ENCODE measurements at places on chromosomes 13 and 19.

DNA sequence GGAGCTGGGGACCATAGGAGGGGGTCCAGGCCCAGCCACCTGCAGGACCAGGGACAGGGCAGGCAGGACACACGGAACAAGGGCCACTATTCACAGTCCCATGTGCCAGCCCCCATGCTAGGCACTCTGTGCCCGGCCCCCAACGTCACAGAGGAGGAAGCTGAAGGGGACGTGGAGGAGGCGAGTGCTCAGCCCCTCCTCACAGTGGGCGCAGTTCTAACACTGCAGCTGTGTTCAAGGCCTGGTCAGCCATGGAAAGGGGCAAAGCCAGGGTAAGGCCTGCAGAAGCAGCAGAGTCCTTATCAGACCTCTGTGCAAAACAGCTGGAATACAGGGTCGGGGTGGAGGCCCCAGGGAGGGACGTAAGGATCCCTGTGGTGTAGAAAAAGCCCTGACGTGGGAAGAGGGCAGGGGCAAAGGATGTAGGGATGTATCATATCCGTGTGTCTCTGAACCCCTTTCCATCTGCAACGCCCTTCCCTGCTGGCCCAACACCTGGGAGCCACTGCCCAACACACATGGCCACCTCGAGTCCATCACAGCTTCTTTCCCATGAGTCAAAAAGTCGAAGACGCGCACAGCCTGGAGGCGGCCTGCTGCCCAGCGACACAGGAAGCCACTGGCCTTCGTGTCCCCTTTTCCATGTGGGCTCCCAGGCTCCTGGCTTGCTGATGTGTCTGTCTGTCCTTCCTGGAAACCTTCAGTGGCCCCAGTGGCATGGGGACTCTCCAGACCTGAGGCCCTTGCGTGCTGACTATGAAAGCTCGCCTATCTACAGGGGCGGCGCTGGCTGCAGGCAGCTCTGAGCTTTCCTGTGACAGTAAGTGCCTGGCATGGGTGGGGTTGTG, 28.0 kb downstream of the SH3GL1 start:
- no peak for DNase-seq

DNA sequence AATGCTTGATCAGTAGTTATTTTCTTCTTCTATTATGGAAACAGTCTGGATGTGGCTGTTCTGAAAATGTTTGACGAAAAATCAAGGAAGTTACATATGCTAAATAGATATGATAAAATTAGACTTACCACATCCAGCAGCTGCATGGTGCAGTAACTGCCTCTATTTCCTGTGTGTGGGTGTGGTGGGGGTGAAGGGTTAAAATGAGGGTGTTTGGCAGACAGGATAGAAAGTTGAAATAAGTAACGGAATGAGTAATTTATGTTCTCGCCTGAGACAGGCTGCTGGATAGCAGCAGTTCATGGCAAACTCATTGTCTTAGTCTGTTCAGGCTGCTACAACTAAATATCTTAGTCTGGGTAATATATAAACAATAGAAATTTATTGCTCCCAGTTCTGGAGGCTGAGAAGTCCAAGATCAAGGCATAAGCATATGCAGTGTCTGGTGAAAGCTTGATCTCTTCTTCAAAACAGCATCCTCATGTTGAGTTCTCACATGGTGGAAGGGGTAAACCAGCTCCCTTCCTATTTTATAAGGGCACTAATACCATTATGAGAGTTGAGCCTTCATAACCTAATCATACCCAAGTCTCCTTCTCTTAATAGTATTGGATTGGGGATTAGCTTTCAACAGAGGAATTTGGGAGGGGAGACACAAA, 1248.9 kb downstream of the SLITRK5 start:
- DNase-seq: no peak

DNA sequence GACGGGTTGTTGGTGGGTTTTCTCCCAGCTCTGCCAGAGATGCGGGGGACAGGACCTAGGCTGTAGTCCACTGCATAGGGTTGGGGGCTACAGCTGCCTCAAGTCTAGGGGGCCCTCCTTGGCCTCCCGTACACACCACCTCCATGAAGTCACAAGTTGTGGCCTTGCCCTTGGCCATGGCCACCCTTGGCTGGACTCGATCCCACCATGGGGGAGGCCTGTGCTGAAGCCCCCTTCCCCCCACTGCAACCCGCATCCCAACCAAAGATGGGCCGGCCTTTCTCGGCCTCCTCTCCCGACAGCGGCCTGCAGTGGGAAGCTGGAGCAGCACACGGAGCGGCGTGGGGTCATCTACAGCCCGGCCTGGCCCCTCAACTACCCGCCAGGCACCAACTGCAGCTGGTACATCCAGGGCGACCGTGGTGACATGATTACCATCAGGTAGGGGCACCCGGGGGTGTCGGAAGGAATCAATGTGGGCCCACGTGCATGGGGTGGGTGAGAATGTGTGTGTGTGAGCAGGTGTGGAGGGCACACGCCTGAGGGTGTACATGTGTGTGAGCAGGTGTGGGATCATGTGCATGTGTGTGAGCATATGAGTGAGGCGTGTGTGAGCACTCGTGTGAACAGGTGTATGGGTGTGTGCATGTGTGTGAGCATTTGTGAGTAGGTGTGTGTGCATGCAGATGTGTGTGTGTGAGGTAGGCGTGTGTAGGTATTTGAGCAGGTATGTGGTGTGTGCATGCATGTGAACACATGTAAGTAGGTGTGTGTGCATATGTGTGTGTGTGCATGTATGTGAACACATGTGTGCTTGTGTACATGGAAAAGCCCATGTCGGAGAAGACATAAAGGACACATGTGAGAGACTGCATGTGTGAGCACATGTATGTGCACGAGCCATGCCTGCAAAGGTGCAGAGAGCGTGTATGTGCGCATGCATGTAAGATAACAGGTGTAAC, 8.7 kb downstream of the LRP3 start:
- DNase-seq: no peak

GRCh38 chr19:17943274-17944221, 10.7 kb downstream of the CCDC124 start:
- no peak for DNase-seq

DNA sequence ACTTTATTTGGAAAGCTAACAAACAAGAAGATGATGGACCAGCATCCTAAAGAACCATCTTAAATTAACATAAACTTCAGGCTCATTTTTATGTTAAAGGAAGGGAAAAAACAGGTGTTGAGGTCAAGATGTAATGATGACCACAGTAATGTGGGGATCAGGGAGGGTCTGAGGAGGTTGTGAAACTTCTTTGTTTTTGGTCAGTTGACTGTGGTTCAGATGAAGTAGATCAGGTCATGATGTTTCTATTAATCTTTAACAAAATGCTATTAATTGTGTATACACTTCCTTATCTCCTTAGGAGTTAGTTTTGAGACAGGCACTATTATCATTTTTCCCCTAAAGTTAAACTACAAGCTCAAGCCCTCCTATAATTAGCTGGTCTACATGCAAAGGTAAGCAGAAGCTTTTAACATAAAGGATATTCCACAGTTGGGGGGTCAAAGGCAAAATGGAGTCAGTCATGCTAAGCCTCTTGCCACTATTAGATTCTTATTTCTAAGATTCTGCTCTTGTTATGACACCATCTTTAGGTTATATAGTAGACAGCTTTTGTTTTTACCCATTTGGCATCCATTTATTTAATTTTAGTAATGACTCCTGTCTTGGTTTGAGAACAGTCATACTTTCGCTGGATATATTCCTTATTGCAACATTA, 800.1 kb upstream of the PCDH9 start:
- DNase-seq: no peak

GRCh38 chr13:30882026-30882850, 23.8 kb upstream of the MEDAG start:
- no peak for DNase-seq

GRCh38 chr13:20573186-20573585, 6.2 kb downstream of the IFT88 start:
- no peak for DNase-seq

DNA sequence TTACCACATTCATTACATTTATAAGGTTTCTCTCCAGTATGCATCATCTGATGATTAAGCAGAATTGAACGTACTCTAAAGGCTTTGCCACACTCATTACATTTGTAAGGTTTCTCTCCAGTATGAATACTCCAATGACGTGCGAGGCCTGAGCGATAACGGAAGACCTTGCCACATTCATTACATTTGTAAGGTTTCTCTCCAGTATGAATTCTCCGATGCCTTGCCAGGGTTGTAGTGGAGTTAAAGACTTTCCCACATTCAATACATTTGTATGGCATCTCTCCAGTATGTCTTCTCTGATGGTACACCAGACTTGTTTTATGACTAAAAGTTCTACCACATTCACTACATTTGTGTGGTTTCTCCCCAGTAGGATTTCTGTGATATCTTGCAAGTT, 16.8 kb upstream of the ZNF432 start:
- DNase-seq: no peak

DNA sequence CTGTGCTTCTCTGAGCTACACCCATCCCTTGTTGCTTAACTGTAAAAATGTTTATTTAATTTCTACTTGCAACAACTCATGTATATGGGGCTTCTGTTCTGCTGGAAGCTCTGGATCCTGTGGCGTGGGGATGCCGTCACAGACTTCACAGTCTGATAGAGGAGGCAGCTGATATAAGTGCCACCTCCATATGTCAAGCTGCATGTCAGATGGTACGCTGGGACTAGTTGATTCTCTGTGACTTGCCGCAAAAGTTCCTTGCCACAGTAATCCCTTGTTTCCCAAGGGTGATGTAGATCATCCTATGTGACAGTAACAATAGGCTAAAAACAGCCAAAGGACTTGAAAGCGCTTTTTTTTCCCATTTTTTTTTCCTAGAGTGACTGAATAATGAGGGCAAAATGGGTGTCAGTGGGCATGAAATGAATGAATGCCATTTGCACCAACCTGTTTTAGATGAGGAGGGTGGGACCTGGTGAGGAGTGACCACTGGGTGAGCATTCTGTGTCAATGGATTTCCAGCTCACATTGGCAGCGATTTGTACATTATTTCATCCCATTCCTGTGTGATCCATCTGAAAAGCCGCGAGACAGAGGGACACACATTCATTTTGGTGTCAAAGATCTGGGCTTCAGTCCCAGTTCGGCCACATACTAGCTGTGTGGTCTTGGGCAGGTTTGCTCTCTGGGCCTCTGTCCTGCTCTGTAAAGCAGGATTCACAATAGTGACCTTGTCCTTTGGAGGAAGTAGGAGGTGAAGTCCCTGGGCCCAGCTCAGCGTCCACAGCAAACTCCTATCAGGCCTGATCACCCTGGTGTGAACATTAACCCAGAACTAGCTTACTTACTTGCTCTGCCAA, 88.9 kb upstream of the RNF113B start:
- DNase-seq: no peak

DNA sequence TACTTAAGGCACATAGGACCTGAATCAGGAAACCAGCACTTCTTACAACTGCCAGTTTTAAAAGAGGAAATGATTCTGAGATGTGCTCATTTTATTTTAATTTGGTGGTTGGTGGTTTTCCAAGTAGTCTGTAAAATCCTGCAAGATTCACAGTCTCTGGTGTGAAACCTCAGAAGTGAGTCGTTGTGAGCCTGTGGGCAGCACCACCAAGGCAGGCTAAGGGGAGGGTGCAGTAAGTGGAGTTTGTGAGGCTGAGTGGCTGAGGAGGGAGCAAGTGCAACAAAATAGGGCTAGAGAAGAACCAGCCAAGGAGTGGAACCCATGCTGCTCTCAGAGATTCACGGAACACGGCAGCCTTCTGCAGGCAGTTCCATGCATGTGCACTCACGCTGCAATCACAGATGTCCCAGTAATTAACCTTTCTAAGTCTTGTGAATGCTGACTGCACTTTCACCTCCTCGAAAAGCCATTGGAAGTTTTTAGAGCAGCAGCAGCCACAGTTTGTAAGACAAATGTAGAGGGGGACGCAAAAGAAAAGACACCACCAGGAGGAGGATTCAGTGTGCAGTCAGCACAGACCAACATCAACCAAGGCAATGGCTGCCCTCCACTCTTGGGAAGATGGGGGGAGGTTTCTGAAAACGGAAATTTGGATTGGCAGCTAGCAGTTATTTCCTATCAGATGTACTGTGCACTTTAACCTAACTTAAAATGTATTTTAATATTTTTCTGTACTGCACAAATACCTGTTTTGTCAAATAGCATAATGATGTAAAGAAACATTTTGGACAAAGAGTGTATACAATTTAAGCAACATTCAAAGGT, 44.9 kb downstream of the ESD start:
- DNase-seq: peak; percentile 1

- no peak for DNase-seq
Observed at GRCh38 chr13:101931186-101931585, 470.7 kb downstream of the FGF14 start.

DNA sequence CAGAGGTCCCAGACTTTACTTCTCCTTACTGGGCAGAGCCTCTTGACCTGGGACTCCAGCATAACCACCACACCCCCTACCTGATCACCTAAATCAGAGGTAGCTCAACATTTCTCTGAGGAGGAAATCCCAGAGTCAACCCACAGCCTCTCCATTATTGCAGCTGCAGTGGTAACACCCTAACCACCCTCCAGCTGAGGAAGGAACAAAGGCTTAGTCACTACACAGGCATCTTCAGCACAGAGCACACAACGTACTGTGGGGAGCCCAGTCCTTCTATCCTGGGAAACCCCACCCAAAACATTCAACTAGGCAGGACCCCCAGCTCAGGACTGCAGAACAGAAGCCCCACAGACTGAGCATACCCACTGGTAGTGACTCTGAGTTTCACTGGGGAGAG, 824.7 kb upstream of the SLITRK5 start:
- DNase-seq: no peak

- DNase-seq: no peak
Observed at GRCh38 chr13:106348075-106348840, 187.2 kb downstream of the EFNB2 start.

Data from T-helper 9 cell (primary cell).